ENCODE measurements at places on chromosomes 12 and 14. TPM values are rescaled to one million over a fixed set of nuclear protein-coding genes. Genes with fewer than 3 reads are reported as not detected.

Gene SIX6
- polyA plus RNA-seq, result not detected

Gene KRT83
- polyA plus RNA-seq, result not detected

Gene MTA1
- 70.7 TPM for polyA plus RNA-seq

GRCh38 chr12:75665216-75665615 lies 153.8 kb upstream of the KRR1 start:
- DNase-seq, result no peak

- peak; percentile 54 for DNase-seq
These were observed 31.8 kb upstream of the GALNT9 start for GRCh38 chr12:132360906-132361777.

- DNase-seq, result no peak
These were observed 54.3 kb downstream of the PLCZ1 start for GRCh38 chr12:18683327-18684013.

- DNase-seq, result peak; percentile 80
These were observed 970 bp downstream of the CDH24 start for GRCh38 chr14:23056145-23056955.

- no peak for DNase-seq
These were observed 206.4 kb downstream of the CRADD start for GRCh38 chr12:93883436-93884154.

DNA sequence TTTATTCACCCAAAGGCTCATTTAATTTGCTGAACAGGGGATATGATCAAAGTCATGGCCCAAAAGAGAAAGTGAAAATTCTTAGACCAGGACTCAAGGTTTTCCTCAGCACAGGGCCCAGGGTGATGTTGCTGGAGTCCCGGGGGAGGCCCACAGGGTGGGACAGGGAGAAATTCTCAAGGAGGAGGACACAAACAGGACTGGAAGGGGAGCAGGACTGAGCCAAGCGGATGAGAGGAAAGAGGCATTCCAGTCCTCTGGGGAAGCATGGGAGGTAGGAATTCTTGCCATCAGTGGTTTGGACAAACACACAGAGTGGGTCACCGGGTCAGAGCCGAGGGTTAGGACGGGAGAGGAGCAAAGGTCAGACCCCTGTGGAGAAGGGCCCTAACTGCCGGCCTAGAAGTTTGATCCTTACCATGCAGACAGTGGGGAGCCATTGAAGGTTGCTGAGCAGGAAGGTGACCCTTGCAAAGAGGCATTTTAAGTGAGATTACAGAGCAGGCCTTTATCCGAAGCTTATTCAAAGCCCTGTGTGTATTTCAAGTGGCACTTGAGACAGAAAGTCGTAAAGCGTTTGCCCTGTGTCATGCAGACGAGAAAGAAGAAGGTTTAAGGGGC lies 68.4 kb upstream of the PTGR2 start:
- peak; percentile 64 for DNase-seq

- DNase-seq, result no peak
These were observed 278.3 kb downstream of the DPF3 start for GRCh38 chr14:72615451-72616121.

DNA sequence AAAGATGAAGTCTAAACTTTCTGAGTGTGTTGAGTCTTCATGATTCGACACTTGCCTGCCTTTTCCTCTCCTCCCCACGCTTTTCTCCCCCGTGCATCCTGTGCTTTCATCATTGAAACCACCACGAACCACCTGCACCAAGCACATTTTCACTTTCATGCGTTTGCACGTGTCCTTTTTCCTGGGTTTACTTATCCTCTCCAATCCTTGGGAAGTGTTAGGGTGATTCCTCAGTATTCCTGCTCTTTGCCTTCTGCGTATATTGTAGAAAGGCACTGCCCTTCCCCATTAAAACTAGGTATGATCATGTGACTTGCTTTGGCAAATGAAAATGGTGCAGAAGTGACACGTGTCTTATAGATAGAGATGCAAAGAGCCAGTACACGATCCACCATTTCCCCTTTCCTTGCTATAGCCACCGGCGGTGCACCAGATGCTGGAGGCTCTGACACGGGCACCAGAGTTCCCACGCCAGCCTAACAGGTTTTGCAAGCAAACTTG lies 106.6 kb downstream of the BRMS1L start:
- no peak for DNase-seq

- DNase-seq, result no peak
These were observed 35.5 kb upstream of the MAX start for GRCh38 chr14:65137648-65138307.

- no peak for DNase-seq
These were observed 35.0 kb downstream of the ITPR2 start for GRCh38 chr12:26798023-26798422.

DNA sequence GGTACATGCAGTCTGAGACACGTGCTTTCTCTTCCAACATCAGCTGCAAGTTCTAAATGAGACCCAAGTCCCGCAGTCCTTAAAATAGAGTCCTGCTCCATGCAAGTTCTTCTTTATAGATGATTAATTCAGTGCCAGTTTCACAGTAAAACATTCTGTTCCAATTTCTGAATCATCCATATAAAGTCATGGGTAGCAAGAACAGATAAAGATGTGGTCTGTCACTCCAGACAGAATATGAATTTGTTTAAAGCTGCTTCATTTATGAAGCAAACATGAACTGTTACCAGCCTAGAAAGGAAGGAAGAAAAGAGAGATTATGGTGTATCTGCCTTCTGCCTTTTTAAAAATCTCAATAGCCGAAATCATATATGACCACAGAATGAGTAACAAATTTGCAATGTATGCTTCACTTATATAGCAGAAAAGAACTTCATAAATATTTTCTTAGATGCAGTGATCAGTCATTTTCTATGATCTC lies 83.3 kb downstream of the KITLG start:
- DNase-seq, result no peak

All from sigmoid colon (tissue), 7 donors.